Cortex of kidney (tissue), 1 donor: ENCODE measurements at places on chromosomes 7 and 10.

DNA sequence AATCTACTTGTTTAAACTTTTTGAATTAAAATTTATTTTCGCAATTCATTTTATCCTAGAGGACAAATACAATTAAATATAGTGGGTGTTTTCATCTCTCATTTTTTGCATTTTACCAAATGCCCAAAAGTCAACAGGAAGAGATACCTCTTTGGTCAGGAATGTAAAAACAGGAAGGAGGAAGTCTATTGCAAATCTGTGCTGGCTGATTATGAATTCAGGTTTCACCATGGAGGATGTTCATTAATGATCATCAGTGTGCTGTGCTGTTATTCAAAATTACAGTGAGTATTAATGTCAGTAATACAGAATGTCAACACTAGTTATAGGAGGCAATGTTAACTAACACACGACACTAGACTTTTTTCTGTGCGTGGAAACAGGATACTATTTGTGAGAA, 24.7 kb downstream of the EXOC6 start:
- DNase-seq = no peak

- DNase-seq = no peak
Observed at GRCh38 chr10:9825491-9826018, 1192.1 kb upstream of the CELF2 start.

- DNase-seq = no peak
Observed at GRCh38 chr10:87864496-87865059, 1.2 kb downstream of the PTEN start.

- DNase-seq = no peak
Observed at GRCh38 chr10:3848775-3849635, 64.0 kb upstream of the KLF6 start.
